ENCODE measurements at places on chromosomes 13 and 19.

DNA sequence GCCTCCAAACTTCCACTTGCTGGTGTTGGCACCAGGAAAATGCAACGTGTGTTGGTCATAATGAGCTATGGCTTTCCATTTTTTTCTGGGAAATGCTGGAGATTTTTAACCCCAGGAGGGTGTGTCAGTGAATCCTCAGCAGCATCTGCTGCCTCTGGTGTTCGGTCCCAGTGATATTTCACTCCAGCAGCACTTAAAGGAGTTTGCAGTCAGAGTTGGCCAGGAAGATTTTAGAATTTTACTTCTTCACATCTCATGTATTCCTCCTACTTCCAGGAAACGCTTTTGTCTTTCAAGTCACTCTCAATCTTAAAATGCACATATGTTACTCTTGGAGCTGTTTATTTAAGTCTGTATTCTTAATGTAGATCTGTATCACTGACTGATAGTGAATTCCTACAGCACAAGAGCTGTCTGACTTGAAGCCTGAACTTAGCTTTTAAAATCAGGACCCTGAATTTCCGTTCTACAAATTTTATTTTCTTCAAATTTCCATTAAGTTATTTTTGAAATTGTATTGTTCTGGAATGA is 903.4 kb upstream of the SLC10A2 start:
- no peak for DNase-seq

GRCh38 chr19:11375143-11375948 is 880 bp downstream of the SWSAP1 start:
- peak; percentile 41 for DNase-seq

- DNase-seq: no peak
Measured at GRCh38 chr19:13962699-13963602, 10.6 kb downstream of the DCAF15 start.

GRCh38 chr13:106449096-106449495 is 86.4 kb downstream of the EFNB2 start:
- no peak for DNase-seq

GRCh38 chr13:45364876-45365557 is 24.0 kb upstream of the TPT1 start:
- DNase-seq: no peak

- no peak for DNase-seq
Measured at GRCh38 chr13:76975863-76976262, 16.0 kb upstream of the CLN5 start.

All from AML-193 (cell line).